ENCODE measurements at places on chromosomes 12 and 14.
A peak's percentile ranks its signal among the peaks of the same experiment; 100 is the strongest.

GRCh38 chr12:45418520-45418919, 202.6 kb downstream of the ANO6 start:
- no peak overlapping the region for H3K4me3 ChIP-seq
- no peaks in the 10 kb centered on the region for H3K27me3 ChIP-seq
- H3K27ac ChIP-seq: no peak overlapping the region
- no peaks in the 10 kb centered on the region for H3K4me1 ChIP-seq

GRCh38 chr12:12334367-12335040, 15.5 kb downstream of the MANSC1 start:
- no peaks in the 10 kb centered on the region for H3K36me3 ChIP-seq
- no peak overlapping the region for H3K27ac ChIP-seq
- H3K4me3 ChIP-seq: no peak overlapping the region
- H3K27me3 ChIP-seq: no peaks in the 10 kb centered on the region

DNA sequence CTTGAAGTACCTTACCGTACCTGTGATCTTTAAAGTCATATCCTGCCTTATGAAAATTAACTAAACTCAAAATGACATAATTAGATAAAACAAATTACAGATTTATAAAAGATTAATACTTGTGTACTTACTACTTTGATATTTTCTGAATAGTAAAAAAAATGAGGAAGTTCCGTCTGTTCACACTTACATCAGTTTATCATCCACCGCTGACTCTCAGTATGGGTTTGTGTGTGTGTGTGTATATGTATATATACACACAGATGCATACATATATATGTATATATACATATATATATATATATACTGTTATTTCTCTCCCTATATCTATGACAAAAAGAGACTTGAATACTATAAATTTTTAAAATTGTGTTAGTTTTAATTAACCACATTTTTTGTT, 65.0 kb upstream of the MON2 start:
- DNase-seq: no peak
- no peaks in the 10 kb centered on the region for H3K27me3 ChIP-seq
- H3K4me3 ChIP-seq: no peak overlapping the region
- H3K36me3 ChIP-seq: peaks cover 25% of the 10 kb centered on the region
- H3K27ac ChIP-seq: no peak overlapping the region

- H3K36me3 ChIP-seq: no peaks in the 10 kb centered on the region
- no peaks in the 10 kb centered on the region for H3K4me1 ChIP-seq
- H3K27ac ChIP-seq: no peak overlapping the region
- no peaks in the 10 kb centered on the region for H3K27me3 ChIP-seq
- no peak overlapping the region for H3K4me3 ChIP-seq
- DNase-seq: no peak
These were observed 13.3 kb downstream of the TNS2 start for GRCh38 chr12:53062977-53063707.

DNA sequence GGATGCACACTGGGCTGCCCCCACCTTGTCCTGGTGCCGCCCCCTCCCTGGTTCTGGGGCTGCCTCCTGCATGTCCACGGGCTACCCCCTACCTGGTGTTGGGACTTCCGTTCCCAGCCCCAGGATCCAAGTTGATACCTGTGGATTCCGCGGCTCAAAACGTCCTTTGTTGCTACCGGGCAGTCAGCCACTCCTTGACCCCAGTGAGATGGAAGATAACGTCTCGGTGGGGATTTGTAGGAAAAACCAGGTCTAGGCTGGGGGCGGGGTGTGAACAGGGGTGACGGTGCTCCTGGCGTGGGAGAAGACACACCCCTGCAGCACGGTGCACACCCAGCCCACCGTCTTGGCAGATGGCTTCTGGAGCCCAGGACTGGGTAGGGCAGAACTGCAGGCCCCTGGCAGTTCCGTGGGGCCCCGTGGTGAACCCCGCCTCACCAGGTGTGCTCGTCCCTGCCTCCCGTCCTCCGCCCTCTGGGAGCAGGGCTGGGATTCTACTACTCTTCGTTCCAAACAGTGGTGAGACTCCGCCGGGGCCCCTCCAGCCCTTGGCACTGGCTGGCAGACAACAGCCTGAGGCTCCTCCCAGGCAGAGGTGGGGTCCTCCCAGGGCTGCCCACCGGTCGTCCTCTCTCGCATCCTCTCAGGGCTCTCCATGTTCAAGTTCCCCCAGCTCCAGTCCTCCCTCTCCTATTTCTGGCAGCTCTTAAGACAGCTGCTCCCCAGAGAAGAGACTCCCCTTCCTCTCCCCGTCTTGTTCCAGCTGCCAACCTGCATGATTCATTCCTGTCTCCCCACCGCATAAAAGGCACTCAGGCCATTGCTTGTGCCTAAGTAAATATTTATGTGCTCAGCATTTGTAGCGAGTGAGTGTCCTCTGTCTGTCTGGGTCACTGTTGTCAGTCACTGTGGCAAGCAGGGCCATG, 75.5 kb downstream of the FBXL14 start:
- H3K4me3 ChIP-seq: no peak overlapping the region
- H3K27ac ChIP-seq: no peak overlapping the region
- H3K4me1 ChIP-seq: no peaks in the 10 kb centered on the region
- no peak for DNase-seq
- H3K27me3 ChIP-seq: peaks cover under 1% of the 10 kb centered on the region
- no peaks in the 10 kb centered on the region for H3K36me3 ChIP-seq

DNA sequence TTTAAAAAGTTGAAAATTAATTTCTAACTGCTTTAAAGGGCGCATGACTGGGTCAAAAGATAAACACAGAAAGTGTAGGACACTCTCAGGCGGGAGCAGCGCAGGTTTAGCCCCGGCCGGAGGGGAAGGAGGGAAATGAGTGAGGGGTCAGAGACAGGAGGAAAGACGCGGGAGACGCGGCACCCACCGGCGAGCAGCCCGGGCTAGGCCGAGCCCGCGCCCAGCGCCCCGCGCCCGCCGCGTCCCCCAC, 591 bp downstream of the GXYLT1 start:
- peak overlapping the region; percentile 78 for H3K4me3 ChIP-seq
- no peaks in the 10 kb centered on the region for H3K36me3 ChIP-seq
- H3K4me1 ChIP-seq: peaks cover 27% of the 10 kb centered on the region
- H3K27me3 ChIP-seq: no peaks in the 10 kb centered on the region
- DNase-seq: no peak
- no peak overlapping the region for H3K27ac ChIP-seq

DNA sequence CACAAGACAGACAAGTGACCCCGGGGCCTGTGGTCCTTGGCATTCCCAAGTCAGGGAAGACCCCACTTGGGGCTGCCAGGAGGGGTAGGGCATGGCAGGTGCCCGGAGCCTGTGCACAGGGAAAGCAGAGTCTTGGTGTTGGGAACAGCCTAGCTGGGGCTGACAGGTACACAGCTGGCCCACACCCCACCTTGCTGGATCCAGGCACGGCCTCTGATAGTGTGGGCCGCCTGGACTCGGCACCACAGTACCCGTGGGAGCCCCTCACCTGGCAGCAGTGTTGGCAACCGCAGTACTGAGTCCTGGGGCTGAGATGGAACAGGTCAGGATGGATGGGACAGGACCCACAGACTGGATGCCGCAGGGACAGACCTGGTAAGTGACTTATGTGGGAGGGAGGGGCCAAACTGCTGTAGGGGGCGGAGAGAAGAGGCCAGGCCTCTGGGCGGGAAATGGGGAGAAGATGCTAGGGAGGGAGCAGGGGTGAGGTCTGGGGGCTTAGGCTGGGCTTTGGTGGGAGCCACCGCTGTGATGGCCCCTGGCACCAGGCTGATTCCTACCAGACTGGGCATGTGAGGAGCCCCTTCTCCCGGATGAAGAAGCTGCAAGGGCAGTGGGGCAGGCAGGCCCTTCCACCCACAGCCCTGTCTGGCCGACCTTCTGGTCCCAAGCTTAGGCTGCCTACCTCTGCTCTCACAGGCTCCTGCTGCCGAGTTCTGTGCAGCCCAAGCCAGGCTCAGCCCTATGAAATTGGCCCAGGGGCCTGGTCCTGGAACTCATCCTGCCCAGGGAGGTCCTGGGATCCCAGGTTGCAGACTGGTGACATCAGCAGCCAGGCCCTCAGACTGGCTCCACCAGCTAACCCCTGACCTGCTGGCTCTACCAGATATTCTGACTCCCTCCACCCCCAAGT, at the start of gene TGM1:
Gene TGM1, minus strand, starts transcription at position 357 of the 913 bp plus-strand sequence. CDS start 825 bp downstream, outside the sequence.
- no peak for DNase-seq
- no peaks in the 10 kb centered on the region for H3K4me1 ChIP-seq
- H3K4me3 ChIP-seq: no peak within 1 kb of the TSS
- H3K36me3 ChIP-seq: peaks cover 25% of the 10 kb centered on the region
- no peak within 1 kb of the TSS for H3K27ac ChIP-seq

DNA sequence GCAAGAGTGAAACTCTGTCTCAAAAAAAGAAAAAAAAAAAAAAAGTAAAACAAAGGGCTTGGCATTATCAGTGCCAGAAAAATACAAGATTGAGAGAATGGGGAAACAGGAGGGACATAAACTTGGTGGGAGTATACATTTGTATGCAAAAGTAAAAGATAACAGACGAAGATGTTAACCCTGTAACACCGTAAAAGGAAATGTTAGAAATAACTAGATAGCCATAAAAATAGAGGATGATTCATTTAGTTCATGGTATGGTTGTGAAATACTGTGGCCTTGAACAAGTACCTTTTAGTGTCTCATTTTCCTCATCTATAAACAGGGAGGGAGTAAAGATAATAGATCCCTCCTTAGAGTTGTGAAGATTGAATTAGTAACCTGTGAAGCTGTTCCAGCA, 33.3 kb downstream of the ATP2A2 start:
- H3K27ac ChIP-seq: no peak overlapping the region
- no peaks in the 10 kb centered on the region for H3K27me3 ChIP-seq
- H3K4me1 ChIP-seq: no peaks in the 10 kb centered on the region
- H3K36me3 ChIP-seq: peaks cover 15% of the 10 kb centered on the region

DNA sequence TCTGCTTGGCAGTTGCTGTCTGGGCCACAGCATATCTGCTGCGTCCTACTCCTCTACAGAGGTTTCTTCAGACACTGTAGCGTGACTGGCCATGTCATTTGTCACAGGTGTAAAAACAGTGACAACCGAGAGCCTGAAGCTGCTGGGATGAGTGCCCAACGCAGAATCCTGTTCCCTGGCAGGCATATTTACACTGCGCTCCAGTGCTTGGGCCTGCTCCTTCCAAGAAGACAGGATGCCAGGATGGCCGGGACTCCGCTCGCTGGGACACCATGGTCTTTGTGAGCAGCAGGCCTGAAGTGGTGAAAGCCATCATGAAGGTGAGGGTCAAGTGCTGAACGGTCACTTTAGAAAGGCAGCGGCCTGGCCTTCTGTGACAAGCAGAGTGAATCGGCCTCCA, 171.4 kb downstream of the EMP1 start:
- H3K4me3 ChIP-seq: no peak overlapping the region
- no peaks in the 10 kb centered on the region for H3K36me3 ChIP-seq
- no peaks in the 10 kb centered on the region for H3K27me3 ChIP-seq
- H3K27ac ChIP-seq: no peak overlapping the region
- no peak for DNase-seq

GRCh38 chr12:3362737-3363136, 128.3 kb upstream of the PRMT8 start:
- H3K27me3 ChIP-seq: peaks cover 38% of the 10 kb centered on the region
- DNase-seq: no peak
- no peaks in the 10 kb centered on the region for H3K4me1 ChIP-seq
- H3K4me3 ChIP-seq: no peak overlapping the region

- no peaks in the 10 kb centered on the region for H3K4me1 ChIP-seq
- no peaks in the 10 kb centered on the region for H3K27me3 ChIP-seq
- no peak overlapping the region for H3K27ac ChIP-seq
- no peak for DNase-seq
- H3K4me3 ChIP-seq: no peak overlapping the region
These were observed 175.8 kb upstream of the HMGA2 start for GRCh38 chr12:65648461-65648860.

DNA sequence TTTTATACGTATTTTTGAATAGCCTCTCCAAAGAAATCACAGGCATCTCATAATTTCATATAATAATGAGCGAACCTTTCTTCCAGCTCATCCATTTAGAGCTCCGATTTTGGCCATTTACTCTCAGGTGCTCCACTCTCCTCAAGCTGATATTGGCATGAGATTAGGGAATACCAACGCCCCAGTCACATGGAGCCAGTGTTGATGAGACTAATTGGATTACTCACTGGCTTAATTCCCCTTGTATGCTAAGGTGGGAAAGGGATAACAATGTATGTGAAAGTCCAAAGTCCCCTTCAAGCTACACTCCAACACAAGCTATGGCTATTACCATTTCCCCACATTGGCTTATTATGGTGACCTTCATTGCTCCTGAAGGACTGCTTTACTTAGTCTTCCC, 76.6 kb upstream of the NAV3 start:
- H3K36me3 ChIP-seq: no peaks in the 10 kb centered on the region
- H3K4me1 ChIP-seq: no peaks in the 10 kb centered on the region
- no peaks in the 10 kb centered on the region for H3K27me3 ChIP-seq
- no peak overlapping the region for H3K27ac ChIP-seq
- H3K4me3 ChIP-seq: no peak overlapping the region

- no peaks in the 10 kb centered on the region for H3K4me1 ChIP-seq
- H3K36me3 ChIP-seq: no peaks in the 10 kb centered on the region
- H3K4me3 ChIP-seq: no peak overlapping the region
- no peak for DNase-seq
- H3K27ac ChIP-seq: no peak overlapping the region
These were observed 92.1 kb downstream of the BCL11B start for GRCh38 chr14:99179946-99180345.

Measured in B cell (primary cell).